ENCODE measurements at places on chromosomes 3 and 15. TPM values are rescaled to one million over a fixed set of nuclear protein-coding genes. Genes with fewer than 3 reads are reported as not detected.

DNA sequence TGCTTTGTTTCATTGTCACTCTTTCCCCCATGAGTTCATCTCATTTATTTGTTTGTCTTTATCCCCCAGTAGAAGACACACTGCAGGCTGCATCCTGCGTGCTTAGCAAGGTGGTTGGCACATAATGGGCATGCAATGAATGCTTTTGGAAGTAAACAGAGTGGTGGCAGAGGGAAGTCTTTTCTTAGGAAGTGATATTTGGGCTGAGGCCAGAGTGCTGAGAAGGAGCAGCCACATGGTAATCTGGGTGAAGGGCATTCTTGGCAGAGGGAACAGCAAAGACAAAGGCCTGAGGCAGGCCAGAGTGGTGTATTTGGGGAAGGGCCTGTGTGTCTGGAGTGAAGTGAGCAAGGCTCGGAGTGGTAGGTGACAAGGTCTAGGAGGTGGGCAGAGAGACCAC, 17.7 kb upstream of the ADAMTS7 start:
- no peak overlapping the region for H3K27ac ChIP-seq
- no peak for DNase-seq
- no peak overlapping the region for H3K4me3 ChIP-seq
- no peaks in the 10 kb centered on the region for H3K36me3 ChIP-seq
- peaks cover 12% of the 10 kb centered on the region for H3K27me3 ChIP-seq

Gene RARRES1
- total RNA-seq: 3.5 TPM

DNA sequence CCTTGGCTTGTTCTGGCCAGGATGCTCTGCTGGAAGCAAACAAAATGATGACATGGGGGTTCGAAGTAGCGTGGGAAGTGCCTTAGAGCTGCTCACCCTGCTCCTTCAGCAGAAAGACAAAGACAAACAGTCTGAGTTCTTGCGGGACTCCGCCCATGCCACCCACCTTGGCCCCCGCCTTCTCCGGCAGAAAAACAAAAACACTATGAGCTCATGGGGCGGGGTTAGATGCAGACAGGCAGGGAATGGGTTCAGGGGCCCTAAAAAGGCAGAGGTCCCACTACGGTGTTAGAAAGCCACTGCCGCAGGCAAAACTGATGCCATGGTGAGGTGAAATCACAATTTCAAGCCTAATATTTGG, 9.7 kb upstream of the NCKIPSD start:
- H3K27me3 ChIP-seq: no peaks in the 10 kb centered on the region
- H3K36me3 ChIP-seq: peaks cover 6% of the 10 kb centered on the region
- H3K27ac ChIP-seq: peak overlapping the region; percentile 92
- no peak for DNase-seq
- H3K4me3 ChIP-seq: peak overlapping the region; percentile 67

- peaks cover 6% of the 10 kb centered on the region for H3K4me1 ChIP-seq
- no peak overlapping the region for H3K27ac ChIP-seq
- DNase-seq: no peak
- peaks cover 5% of the 10 kb centered on the region for H3K27me3 ChIP-seq
Observed at GRCh38 chr15:89414571-89414970, 79.9 kb upstream of the POLG start.
